Activated naive CD4-positive, alpha-beta T cell (primary cell): ENCODE measurements at places on chromosomes 1 and 21.

GRCh38 chr1:89687254-89687653 is 54.3 kb downstream of the LRRC8C start:
- no peak for DNase-seq

- DNase-seq = no peak
Observed at GRCh38 chr1:84995484-84996334, 1.2 kb downstream of the MCOLN2 start.

DNA sequence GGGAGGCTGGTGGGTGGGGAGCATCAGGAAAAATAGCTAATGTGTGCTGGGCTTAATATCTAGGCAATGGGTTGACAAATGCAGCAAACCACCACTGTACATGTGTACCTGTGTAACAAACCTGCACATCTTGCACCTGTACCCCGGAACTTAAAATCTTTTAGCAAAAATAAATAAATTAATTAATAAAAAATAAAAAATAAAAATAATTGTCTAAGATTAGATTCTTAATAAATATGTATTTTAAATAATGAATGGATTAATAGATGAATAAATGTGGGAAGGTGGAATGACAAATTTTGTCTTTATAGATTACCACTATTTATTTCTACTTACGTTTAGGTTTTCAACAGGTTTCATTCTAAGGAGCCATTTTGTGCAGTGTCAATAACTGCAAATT is 563.5 kb upstream of the B3GALT2 start:
- DNase-seq = no peak

GRCh38 chr1:151978922-151979321 is 14.7 kb downstream of the S100A10 start:
- DNase-seq = no peak

DNA sequence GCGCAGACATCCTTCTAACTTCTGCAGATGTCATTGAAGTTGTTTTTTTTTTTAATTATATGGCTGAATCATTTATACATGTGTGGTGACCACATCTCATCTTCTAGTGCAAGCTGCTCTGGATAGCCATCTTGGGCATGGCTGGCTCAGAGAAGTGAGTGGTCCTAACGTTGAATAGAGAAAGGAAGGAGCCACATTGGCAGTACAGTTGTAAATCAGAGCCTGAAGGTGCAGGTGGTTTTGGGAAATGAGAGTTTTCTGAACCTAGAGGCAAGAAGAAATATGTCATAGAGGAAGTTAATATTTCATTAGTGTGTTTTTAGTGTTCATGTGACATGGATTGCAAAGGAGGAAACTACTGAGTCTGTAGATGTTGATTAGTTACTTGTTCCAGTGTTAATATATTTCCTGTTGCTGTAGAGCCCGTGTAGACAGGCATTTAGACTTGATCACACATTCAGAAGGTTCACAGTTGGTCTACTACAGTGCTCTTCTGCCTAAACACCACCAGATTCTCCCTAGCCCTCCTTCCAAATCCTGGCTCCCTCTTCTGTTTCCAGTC is 163.7 kb downstream of the ROR1 start:
- DNase-seq = no peak

DNA sequence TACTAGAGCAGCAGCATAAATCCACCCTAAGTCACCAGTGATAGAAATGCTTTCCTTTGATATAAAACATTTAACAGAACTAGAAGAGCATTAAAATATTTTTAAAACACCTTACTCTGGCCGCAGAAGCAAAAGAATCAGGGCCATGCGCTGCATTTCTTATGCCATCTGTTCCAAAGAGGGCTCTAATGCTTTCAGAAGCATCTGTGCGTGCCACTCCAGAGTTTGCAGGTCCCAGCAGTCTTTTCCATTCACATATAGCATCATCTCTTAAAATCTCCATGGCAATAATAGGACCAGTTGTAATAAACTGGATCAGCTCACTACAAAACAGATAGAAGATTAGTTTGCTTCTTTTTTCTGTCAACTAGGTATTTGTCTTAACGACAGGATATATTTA is 69.2 kb downstream of the NME7 start:
- DNase-seq = no peak

DNA sequence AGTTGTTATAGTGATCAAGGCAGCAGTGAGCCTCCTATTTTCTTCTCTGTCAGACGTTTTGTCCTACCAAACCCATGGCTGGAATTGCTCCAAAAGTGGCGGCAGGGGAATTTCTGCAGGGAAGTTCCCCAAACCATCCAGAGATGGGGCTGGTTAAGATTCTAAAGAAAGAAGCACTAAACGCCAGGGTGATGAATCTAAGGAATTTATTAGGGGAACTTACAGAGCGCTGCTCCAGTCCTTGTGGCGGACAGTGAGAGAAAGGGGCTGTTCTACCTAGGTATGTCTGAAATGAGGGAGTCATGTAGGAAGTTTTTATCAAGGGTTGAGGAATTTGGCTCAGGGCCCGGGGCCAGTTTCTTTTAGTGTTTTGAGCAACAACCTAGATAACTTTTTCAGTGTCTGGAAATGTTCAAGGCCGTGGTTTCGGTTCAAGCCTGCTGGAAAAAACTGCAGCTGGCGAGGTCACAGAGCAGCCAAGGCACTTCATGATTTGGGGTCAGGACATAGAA is 222.4 kb upstream of the B3GALT2 start:
- DNase-seq = no peak

- DNase-seq = no peak
Observed at GRCh38 chr1:186327331-186327730, 47.7 kb downstream of the TPR start.

DNA sequence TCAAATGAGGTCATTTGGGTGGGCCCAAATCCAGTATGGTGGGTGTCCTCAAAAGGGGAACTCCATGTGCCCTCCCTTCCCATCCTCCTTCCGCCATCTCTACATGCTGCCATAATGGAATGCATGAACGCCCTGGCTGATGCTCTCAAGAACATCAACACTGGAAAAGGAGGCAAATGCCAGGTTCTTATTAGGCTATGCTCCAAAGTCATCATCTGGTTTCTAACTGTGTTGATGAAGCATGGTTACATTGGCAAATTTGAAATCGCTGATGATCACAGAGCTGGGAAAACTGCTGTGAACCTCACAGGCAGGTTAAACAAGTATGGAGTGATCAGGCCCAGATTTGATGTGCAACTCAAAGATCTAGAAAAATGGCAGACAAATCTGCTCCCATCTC is 16.6 kb upstream of the TRIM45 start:
- no peak for DNase-seq

DNA sequence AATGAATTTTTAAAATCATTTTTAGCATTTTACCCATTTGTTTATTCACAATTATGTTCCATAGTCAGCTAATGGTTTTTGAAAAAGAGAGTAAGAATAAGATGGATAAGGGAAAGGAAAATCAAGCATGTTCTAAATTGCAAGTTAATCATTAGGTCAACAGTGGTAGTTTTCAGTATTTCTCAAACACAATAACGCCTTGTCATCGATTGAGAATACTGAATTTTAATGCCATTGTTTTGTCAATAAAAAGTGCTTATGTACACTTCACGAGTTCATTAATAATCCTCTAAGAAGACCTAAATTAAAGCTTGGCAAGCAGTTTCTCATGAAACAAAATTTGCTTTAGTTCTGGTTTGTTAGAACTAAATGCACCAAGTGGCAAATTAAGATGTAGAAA is 100.3 kb downstream of the RERE start:
- no peak for DNase-seq

DNA sequence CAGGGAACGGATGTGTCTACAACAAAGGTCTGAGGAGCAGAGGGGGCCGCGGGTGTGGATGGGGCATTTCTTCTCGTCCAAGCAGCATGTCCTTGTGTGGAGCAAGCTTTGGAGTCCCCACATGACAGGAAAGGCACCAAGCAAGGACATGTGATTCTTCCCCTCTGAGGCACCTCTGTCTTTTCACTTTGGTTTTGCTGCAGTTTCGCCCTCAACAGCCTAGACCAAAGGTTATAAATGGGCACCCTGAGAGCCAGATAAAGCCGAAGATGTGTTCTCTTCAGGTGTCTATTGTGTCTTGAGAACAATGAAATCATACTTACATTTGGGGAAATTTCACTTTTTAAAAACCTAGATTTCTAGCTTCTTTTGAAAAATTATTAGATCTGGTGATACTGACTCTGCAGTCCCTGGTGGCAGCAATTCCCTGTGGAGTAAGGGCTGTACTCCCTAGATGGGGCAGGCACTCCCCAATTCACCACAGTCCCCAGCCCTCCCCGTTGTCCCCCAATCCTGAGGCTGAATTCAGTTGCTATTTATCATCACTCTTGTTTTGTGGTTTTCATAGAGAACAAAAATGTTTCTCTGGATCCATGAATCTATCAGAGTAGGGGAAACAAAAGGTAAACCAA is 28.8 kb upstream of the IKBKE start:
- DNase-seq = no peak

- no peak for DNase-seq
Observed at GRCh38 chr1:14140831-14141401, 440.9 kb downstream of the PRDM2 start.

GRCh38 chr1:245168086-245168485 is 13.3 kb downstream of the KIF26B start:
- no peak for DNase-seq

DNA sequence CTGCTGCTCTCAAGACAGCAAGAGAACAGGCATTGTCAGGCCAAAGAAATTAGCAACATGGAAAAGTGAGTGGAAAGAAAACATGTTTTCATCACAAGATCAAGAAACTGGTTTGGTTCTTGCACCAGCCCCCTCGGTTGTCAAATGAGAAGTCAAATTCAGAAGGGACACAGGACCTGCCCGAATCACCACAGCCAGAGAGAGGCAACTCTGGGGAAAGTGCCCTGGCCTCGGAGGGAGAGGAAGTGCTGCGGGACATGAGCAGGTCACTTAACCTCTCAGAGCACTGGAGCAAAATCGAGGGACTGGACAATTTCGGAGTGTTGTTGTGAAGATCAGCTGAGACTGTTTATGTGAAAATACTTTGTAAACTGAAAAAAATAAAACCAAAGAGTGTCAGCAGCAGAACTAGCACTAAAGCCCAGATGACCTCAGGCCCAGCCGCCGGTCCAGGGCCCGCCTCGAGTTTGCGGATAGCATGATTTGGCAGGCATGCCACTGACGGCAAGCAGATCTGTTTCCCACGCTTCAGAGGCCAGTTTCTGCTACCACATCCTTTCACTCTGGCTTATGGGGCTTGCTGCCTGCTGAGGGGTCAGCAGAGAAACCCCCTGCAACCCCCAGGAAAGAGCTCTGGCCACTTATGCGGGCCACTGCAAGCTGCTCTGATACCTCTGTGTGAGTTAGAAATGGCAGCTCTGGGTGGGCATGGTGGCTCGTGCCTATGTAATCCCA is 32.1 kb downstream of the CD247 start:
- no peak for DNase-seq

- DNase-seq = no peak
Observed at GRCh38 chr1:2380816-2381591, 10.3 kb downstream of the MORN1 start.

- DNase-seq = no peak
Observed at GRCh38 chr21:39315603-39316445, 2.4 kb upstream of the BRWD1 start.

GRCh38 chr1:24212376-24212775 is 25.3 kb upstream of the IFNLR1 start:
- no peak for DNase-seq

DNA sequence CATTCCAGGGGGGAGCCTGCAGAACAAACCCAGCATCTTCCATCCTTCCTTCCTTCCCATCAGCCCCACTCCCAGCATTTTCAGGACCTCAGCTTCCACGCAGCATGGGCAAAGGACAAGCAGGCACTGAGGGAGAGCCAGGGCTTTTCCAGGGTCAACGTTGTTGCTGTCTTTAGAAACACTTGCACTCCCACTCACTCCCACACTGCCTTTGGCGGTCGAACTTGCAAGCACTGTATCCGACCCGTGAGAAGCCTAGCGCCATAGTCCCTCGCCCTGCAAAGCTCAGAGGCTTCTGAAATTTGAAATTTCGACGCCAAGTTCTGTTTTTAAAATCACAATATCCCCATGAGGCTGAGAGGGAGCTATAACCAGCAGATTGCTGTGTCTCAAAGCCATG is 47.4 kb downstream of the KCNAB2 start:
- DNase-seq = no peak

- DNase-seq = no peak
Observed at GRCh38 chr1:113388621-113389358, 1.5 kb upstream of the MAGI3 start.

DNA sequence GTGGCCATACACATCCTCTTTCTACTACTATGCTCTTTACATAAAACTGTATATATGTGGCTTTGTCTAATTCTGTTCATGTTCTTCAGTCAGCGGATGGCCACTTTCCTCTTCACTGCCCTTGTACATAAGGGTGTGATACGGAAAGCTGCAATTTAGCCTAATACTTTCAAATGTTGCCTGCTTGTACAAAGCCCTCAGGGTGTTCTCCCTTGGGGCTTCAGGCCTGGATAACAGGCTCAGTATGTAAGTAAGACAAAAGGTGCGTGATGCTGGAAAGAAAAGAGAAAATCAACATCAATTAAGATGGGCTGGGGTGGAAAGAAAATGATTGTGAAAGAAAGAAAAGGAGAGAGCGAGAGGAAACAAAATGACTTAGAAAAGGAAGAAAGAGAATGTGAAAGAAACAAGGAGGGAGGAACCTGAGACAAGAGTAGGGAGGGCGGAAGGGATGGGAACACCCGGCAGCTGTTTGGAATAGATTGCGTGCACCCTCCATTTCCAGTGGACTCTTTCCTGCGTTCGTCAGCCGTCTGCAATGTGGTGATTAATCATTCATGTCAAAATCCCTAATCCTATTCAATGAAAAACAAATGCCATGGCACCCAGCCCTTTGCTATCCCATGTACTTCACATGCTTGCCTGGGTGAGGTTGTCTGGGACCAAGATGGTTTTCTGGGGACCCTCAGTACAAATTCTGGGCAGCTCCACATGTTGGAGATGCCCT is 553.6 kb downstream of the NUF2 start:
- no peak for DNase-seq

DNA sequence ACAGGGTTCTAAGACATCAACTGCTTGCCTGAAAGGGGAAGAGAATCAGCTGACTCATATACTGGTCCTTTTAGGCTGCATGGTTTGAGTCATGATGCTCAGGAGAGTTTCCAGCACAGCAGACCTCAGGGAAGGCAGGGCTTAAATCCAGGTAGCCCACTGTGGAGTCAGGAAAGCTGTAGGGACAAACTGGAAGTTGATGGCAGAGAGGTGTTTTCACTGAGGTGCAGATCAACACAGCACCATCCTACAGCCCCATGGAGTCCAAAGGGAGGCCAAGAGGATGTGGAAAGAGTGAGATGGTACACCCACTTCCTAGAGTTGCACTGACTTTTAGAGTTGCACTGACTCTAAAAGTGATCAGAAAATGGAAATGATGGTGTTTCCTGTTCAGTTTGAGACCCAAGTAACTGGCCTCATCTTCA is 252.4 kb upstream of the DUSP10 start:
- DNase-seq = no peak

DNA sequence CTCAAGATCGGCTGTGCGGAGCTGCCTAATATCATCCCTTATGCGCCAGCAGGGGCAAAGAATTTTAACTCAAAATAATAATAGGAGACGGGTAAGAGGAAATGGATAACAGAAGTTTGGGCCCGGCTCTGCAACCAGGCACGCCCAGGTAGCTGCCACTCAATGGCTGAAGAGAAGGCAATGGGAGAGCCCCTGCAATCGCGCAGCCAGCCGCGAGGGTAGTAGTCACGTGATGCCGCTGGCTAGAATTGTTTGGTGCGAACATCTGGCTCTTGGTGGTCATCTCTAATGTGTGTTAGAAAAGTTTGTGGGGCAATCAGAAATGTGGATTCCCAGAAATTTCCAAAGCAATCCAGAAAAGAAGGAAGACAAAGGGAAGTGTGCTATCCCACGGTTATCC is 12.3 kb downstream of the BARHL2 start:
- no peak for DNase-seq
